Dermis microvascular lymphatic vessel endothelial cell (primary cell): ENCODE measurements at places on chromosomes 3 and 15.

DNA sequence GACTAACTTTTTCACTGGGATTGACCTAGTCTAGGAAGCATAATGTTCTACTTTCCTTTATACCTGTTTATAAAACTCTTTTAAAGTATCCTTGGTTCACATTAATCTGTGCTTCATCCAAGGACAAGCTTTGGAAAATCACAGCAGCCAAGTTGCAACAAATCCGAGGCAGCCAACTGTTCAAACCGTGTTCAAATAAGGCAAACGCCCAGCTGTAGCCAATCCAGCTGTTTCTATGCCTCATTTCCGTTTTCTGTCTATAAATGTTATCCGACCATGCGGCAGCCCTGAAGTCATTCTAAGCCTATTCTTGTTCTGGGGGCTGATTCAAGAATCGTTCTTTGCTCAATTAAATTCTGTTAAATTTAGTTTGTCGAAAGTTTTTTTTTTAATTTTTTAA, 78.3 kb downstream of the FMN1 start:
- no peak for DNase-seq

DNA sequence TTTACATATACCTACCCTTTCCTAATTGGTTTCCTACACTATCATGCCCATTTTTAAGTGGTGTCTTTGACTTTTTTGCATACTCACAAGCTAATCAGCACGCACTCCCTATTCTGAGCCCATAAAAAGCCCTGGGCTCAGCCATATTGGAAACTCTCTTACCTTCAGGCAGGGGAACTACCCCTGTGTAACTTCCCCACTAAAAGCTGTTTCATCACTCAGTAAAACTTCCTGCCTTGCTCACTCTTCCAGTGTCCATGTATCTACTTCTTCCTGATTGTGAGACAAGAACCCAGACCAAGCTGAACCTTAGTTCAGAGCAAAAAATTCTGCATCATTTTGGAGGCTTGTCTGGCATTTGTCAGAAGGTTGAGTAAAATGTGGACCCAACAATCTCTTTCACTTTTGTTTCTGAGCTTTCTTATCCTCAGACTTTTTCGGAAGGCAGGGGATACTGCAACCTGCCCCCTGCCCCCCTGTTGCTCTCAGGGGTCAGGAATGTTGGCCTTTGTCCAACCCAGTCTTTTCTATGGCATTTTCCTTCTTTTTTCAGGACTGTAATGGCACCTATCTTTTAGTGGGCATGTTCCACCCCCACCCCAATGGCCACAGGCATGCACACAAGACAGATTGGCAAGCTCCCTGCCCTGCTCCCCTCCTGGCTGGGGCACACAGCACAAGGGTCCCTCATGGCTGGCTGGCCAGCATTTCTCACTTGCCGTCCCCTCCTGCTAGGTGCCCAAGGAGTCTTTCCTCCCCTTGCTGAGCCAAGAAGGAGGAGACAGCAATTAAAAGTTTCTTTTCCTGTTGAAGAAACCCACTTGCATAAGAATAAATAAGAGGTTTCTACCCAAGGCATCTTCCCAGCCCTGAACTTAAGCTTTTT, 26.3 kb upstream of the TMEM45A start:
- no peak for DNase-seq

DNA sequence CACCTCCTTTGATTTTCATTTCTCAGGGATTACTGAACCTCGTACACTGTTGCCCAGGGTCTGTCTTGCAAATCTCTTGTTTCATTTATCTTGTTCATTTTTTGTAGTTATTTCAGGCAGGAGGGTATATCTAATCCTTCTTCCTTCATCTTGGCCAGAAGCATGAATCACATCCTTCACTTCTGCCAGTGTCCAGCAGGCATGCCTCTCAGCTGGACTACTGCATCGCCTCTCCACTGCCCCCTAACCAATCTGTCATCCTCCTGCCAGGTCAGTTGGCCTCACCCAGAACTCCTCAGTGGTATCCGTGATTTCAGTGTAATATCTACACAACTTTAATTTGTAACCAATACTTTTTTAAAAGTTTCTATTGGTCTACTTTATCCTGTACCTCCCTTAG, 297.9 kb downstream of the GABRG3 start:
- DNase-seq: no peak

GRCh38 chr3:34263101-34263621, 464.7 kb downstream of the PDCD6IP start:
- DNase-seq: no peak

GRCh38 chr3:103923907-103924306, 1442.8 kb upstream of the ALCAM start:
- DNase-seq: no peak

DNA sequence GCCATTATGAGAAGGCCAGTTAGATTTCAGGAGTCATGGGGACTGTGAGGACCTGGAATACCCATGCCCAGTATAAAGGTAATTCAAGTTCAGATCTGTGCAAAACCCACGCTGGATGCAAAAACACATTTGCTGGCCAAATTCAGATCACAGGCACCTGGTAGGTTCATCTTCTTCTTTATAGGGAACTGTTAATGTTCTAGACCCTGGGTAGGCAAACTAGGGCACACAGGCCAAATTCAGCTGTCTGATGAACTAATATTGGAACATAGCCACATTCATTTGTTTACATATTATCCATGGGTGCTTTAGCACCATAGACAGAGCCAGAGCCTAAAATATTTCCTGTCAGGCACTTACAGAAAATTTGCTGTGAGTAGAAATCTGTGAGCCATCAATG, 241.4 kb downstream of the PTPRG start:
- DNase-seq: no peak

DNA sequence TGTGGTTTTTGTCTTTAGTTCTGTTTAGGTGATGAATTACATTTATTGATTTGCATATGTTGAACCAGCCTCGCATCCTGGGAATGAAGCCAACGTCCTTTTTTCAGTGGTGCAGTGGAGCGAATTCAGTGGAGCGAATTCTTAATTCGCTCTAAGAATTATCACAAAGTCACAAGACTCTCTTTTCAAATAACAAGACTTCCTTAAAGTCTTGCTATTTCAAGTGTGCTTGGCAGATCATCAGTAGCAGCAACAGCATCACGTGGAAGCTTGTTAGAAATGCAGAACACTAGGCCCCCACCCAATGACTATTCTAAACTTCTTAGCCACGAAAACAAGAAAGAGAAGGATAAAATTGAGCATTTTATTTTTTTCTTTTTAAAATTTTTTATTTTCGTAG, 58.1 kb upstream of the CD200R1L start:
- no peak for DNase-seq
